NAMALWA (cell line): ENCODE measurements at places on chromosomes 5 and 9.
A peak's percentile ranks its signal among the peaks of the same experiment; 100 is the strongest.

DNA sequence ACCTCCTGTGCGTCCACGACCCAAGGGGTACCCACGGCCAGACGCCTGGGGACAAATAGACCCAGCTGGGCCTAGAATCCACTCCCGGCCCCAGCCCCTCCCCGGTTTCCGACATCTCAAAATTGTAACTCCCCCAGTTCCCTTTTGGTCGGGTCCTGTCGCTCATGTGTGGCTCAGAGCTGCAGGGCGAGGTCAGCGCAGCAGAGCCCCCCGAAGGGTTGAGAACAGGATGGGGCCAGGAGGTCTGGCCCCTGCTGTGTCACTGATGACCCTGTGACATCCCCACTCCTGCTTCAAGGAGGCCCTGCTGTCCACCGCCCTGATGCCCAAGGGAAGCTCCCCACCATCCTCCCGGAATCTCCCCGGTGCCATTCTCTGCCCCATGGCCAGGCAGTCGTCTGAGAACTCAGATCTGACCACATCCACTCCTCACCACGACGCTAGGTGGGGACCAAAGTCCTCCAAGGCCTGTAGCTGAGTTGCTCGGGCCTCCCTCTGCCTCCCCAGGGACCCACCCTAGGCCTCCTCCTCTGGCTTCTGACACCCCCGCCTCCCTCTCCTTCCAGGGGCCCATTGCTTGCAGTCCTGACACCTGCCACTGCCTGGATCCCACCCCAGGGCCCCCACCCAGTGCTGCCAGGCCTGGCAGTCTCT lies 3.9 kb downstream of the SLC9A3 start:
- no peak for DNase-seq

DNA sequence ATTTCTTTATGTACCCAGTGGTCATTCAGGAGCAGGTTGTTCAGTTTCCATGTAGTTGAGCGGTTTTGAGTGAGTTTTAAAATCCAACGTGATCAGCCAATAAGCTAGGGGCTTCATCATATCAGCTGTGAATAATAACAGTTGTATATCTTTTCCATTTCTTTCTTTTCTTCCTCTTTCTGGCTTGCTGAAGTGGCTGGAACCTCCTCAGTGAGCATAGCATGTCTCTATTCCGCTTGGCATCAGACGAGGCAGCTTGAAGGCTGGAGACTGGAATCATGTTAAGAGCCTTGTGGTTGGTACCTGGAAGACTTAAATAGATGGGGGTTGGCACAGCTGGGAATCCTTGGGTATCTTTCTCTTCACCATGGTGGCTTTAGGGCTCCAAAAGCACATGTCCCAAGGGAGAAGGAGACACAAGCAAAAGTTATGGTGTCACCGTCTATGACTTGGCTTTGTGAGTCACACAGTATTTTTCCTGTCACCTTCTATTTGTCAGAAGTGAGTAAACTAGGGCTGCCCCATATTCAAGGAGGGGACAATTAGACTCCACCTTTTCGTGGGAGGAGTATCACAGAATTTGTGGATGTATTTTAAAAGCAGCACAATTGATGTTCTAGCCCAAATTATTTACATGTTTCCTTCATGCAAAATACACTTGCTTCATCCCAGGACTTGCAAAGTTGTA lies 38.0 kb upstream of the RETREG1 start:
- DNase-seq, result no peak

GRCh38 chr5:123147741-123148140 lies 58.7 kb downstream of the PRDM6 start:
- DNase-seq, result no peak

GRCh38 chr5:130871346-130872086 lies 293.5 kb downstream of the HINT1 start:
- DNase-seq, result peak; percentile 67

- DNase-seq, result peak; percentile 43
These were observed 202.7 kb downstream of the ATP10B start for GRCh38 chr5:160649304-160649703.

DNA sequence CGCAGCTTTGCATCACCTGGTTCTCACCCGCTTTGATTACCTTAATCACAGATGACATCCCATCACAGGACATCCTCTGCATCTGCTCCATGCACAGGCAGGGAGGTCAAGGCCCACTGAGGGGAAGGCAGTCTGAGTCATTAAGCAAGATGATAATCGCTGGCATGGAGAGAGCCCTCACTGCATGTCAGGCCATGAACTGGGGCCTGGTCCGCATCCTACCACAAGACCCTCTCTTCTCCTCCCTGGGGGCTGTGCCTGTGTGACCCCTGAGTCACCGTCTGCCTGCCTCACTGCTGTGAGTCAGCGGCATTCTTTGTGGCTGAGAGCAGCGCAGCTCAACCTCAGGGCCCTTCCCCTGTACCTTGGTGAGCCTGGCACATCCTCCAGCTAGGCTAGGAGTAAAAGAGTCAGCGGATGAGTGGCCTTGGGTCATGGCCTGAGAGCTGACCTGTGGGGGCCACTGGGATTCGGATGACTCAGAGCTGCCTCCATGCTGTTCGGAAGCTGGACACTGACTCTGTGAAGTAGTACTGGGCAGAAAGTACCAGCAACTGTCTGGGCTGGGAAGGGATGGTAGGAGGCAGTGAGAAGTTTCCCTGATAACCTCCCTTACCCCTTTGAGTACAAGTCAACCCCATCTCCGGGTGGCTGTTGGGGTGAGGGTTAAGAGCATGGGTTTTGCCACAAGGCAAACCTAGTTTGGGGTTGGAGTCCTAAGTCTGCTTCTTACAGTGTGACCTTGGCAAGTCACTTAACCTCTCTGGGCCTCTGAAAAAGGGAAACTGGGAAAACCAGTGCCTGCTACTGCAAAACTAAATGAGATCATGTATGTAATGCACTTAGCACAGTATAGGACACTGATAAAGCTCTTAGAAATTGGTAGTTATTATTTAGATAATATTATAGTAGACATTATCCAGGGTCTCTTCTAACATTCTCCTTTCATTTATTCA lies 14.6 kb upstream of the ARSI start:
- DNase-seq, result no peak
